ENCODE measurements at places on chromosomes 6 and 20.

DNA sequence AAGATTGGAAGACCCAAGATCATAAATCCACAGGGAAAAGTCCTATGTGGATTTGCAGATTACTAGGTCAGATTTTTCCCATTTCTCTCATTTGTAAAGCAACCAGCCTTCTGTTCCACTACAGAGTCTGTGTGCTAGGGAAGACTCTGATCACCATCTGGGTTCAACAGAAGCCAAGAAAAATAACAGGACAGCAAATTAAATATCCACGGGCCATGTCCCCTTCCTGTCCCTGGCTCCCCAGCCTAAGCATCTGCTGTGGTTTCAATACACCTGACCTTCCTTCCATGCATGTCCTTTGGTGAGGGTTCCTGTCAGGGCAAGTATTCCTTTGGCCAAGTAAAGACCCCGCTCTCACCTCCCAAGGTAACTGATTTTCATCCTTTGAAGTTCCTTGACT is 558.8 kb downstream of the KIF16B start:
- no peak for DNase-seq

DNA sequence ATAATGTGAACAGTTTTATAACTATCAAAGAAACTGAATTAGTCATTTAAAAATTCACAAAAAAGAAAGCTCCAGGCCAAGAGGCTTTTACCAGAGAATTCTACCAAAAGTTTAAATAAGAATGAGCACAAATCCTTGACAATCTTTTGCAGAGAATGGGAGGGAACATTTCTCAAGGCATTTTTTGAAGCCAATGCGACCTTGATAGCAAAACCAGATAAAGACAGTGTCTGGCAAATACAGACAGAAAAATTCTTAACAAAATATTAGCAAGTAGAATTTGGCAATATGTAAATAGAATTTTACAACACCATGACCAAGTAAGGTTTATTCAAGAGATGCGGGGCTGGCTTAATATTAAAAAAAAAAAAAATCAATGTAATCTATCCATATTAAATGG is 41.7 kb downstream of the RNF24 start:
- DNase-seq: no peak

- DNase-seq: no peak
Measured at GRCh38 chr20:41526327-41526726, 91.8 kb downstream of the CHD6 start.

DNA sequence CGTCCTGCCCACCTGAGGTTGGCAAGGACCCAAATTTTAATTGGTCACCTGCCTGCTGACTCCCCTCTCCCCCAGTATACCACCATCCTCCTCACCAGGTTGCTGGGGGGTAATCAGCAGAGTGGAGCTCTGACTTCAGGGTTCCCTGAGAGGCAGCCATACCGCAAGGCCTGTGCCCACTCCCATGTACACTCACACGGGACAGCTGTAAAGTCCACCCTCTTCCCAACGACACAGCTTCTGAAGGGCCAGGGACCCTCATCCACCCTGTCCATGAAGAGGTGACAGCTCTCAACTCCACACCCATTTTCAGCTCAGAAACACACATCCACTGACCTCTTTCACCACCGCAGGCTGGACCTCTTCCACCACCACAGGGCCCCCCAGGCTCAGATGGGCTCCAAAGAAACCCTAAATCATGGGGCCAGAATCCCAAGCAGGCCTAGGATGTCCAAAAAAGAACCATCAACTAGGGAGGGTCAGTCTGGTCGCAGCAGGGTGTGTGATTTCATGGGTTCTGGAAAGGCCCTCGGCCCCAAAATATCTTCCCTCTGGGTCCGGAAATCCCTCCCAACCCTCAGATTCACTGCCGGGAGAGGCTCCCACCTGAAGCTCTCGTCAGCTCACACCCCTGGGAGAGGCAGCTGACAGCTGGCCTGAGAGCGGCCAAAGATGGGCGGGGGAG is 30.0 kb downstream of the TFEB start:
- DNase-seq: no peak

DNA sequence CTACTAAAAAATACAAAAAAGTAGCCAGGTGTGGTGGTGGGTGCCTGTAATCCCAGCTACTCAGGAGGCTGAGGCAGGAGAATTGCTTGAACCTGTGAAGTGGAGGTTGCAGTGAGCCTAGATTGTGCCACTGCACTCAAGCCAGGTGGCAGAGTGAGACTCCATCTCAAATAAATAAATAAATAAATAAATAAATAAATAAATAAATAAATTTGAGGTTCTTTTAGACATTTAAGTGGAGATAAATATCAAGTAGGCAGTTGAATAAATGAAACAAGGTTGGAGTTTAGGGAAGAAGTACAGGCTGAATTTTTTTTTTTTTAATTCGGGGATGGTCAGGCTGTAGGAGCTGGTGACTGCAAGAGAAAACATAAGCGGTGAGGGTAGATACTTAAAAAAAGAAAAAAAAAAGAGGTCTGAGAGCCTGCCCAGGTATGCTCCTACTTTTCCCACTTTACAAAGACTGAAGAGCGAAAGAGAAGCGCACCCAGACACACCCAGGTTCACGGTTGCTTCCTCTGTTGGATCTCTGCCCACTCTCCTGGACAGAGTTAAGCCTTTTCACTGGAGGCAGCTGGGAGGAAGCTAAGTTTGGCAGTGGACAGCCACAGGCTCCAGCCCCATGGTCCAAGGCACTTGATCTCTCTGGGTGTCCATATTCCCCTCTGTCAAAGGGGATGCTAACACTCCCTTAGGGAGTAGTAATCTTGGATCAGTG is 100.9 kb upstream of the PRDM1 start:
- no peak for DNase-seq

DNA sequence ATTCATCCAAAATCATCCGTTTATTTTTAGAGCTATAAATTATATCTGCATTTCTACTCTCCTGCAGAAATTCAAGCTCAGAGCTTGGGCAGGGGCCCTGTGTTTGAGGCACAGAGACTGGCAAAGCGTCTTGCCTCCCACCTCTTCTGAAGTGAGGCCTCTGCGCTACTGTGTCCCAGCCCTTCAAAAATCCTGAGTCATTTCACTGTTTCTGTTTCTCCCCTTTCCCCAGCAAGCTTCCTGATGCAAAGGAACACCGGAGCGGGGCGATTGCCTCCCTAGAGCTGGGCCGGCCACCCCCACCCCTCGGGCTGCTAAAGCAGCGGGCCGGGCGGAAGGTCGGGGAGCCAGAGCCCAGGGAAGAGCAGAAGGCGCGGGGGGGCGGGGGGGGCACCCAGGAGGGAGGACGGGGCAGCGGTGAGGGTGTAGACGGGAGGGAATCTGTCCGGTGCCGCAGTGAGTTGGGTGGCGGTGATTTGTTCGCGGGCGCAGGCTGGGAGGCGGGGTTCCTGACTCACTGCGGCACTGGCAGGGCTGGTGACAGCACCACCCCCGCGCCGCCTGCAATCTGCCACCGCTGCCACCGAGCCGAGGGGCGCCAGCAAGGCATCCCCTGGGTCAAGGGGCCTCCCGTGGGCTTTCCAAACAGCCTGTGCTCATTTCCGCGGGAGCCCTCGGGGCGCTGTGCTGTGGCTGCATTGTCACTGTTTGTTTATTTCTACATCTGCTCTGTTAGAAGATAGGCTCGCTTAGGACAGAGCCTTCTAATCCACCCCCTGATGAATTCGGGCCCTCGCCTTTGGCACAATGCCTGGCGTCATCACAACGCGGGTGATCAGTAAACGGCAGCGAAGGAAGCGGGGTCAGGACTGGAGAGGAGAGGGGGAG is 46.5 kb upstream of the SNAP25 start:
- peak; percentile 38 for DNase-seq
